ENCODE measurements at places on chromosomes 2 and 18.

GRCh38 chr2:31228717-31229116 is 5.2 kb upstream of the EHD3 start:
- DNase-seq: no peak

DNA sequence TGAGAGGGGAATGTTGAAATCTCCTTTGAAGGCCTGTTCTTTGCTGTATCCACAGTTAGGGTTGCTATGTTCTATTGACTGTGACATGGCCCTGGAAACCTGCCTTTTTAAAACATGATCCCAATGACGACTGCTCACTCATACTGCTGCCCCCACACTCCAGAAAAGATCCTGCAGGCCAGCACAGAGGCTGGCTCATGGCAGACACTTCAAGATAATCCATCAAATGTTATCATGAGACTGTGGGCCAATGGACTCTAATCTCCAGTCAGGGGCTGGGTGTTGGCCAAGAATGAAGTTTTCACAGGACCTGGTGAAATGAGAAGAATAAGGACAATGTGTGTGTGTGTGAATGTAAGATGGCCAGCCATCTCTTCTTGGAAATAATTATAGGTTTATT is 59.0 kb upstream of the THOC1 start:
- DNase-seq: no peak

- DNase-seq: no peak
Observed at GRCh38 chr18:34049511-34049910, 175.2 kb downstream of the NOL4 start.

- DNase-seq: no peak
Observed at GRCh38 chr2:42675815-42676214, 88.1 kb downstream of the OXER1 start.

GRCh38 chr2:36539631-36540030 is 58.3 kb downstream of the FEZ2 start:
- no peak for DNase-seq

- DNase-seq: no peak
Observed at GRCh38 chr2:236335696-236336574, 71.7 kb upstream of the ASB18 start.

DNA sequence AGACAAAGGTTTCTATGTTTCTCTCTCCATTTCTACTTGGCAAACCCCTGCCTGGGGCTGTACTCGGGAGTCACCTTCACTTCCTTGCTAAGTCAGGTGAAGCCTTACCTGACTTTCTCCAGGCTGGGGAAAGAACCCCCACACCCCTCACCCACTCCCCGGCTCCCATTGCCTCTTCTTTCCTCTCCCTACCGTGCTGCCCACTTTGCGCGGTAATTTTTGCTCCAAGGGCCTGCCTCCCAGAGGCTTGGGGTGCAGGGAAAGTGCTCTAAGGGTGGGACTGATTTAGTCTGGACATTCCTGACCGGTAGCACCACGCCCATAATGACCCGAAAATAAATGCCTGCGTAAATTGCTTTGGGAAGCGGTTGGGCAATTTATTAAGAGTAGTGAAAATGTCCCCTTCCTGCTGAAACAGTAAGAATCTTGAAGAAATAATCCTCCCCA is 49.1 kb upstream of the ATP6V1B1 start:
- no peak for DNase-seq

GRCh38 chr2:215699700-215700538 is 264.1 kb upstream of the FN1 start:
- DNase-seq: no peak

GRCh38 chr2:28286678-28287077 is 106.0 kb upstream of the FOSL2 start:
- no peak for DNase-seq

- no peak for DNase-seq
Observed at GRCh38 chr18:36296650-36297416, 680 bp upstream of the FHOD3 start.

- DNase-seq: no peak
Observed at GRCh38 chr2:46847185-46847710, 68.4 kb downstream of the MCFD2 start.

DNA sequence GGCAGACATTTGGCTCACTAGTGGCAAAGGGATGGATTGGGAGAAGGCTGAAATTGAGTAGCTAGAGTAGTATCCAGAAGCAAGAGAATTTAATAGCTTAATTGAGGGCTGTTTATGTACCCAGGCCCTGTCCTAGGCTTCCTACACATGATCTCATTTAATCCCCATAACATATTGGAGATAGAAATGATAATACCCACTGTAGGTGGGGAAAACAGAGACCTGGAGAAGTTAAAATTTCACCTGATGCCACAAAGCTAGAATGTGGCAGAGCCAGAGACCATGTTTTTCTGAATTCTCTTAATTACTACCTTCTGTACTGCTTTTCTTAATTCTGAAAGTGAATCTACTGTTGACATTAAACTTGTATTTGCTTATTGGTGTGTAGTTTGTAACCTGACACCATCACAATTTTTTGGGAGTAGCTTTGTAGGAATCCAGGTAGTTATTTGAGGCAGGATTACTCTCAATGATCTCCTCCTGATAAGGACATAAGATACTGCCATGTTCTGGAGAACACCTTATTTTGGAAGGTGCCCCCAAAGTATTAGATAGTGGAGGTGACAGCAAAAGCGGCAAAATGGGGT is 42.2 kb downstream of the RAB10 start:
- DNase-seq: no peak

DNA sequence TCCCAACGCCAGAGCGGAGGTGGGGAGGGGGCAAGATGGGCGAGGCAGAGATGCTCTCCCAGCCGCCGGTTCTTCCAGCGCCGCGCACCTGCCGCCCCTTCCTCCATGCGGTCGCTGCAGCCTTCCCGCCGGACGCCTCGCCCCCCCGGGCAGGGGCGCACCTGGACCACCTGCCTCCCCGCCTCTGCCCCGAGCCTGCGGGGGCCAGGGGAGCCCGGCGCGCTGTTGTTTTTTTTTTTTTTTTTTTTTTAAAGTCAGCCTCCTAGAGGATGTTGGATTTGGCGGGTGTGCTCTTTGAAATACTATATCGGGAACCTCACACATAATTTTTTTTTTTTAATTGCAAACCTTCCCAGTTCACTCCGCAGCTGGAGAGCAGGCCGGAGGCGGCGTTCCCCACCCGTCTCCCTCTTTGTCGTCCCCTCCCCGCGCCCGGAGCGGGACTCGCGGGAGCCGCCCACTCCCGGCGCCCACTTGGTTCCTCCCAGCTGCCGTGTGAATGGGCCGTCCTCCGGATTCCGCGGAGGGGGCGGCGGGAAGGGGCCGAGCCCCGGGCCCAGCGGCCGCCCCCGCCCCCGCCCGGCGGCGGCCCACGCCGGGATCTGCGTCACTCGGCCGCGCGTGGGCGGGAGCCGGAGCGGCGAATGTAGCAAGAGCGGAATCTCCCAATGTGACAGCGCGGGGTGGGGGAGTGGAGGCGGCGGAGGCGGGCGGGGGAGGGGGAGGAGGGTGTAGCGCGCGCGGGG is 421 bp upstream of the NAB1 start:
- peak; percentile 80 for DNase-seq

GRCh38 chr18:10035281-10035991 is 121.6 kb downstream of the VAPA start:
- no peak for DNase-seq

- no peak for DNase-seq
Observed at GRCh38 chr2:152400607-152401214, 65.7 kb downstream of the FMNL2 start.

GRCh38 chr2:163119966-163120365 is 281.4 kb upstream of the KCNH7 start:
- DNase-seq: no peak

DNA sequence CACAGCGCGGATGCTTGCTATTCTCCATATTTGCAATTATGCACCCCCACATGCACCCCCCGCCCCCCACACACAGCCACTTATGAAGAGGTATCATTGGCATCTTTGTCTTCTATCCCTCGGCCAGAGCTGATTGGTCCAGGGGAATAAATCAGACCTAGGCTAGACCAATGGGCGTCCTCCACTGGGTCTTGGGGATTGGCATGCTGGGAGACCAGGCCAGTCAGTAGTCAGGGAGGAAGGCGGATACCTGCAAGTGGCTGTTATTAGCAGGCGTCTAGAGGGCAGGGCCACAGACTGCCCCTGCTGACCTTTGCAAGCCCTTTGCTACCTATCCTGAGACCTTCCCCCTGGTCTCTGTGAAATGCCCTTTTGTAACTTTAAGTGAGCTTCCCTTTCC is 30.0 kb downstream of the ATOH8 start:
- DNase-seq: no peak

GRCh38 chr18:79429785-79430281 is 34.1 kb downstream of the NFATC1 start:
- DNase-seq: no peak

GRCh38 chr2:231482806-231483391 is 18.6 kb upstream of the NCL start:
- DNase-seq: peak; percentile 44

- no peak for DNase-seq
Observed at GRCh38 chr2:191670076-191670475, 7.9 kb upstream of the NABP1 start.

DNA sequence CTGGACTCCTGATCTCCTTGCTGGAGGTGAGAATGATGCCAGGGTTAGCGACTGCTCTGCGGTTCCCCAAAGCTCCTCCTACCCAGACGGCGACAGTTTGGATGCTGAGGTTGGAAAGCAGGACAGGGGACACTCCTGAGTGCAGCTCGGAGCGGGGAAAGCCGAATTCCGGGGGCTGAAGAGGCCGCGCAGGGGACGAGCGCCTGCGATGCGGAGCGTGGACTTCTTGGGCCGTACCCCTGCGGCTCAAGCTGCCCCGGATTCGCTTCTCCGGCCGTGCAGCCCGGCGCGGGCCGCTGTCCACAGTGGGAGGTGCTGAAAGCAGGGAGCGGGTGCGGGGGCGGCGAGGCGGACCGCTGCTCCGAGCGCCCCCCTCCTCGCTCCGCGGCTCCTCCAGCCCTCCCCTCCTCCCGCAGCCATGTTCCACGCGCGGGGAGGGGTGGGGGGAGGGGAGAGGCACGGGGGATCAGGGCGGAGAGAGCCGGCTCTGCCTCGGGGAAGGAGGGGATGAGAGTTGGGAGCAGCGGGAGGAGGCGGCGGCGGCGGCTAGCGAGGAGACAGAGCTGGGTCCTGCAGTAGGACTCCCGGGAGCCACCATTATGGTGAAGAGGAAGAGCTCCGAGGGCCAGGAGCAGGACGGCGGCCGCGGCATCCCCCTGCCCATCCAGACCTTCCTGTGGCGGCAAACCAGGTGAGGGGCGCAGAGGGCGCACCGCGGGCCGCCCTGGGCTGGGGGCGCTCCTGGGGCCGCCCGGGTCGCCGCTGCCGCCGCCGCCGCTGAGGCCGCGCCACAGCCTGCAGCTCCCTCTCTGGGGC is at the start of gene UNC80:
Gene UNC80 (plus strand): TSS at position 359 of the 816 bp plus-strand sequence. CDS start 241 bp downstream, at position 600.
- no peak for DNase-seq

DNA sequence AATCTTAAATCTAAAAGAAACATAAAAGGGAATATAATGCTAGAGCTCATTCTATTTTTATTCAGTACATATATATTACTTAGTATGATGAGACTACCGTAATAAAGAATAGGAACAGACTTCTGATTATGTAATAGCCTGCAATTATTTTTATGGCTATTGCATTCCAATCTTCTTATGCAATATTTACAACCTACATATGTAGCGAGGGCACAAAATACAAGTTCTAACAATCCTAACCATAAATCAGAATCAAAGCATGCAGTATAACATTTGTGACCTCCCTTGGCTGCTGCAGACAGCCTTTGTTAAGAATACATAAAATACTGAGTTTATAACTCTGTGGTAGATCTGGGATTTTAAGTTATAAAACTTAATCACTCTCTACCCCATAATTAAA is 177.6 kb downstream of the BABAM2 start:
- DNase-seq: no peak

DNA sequence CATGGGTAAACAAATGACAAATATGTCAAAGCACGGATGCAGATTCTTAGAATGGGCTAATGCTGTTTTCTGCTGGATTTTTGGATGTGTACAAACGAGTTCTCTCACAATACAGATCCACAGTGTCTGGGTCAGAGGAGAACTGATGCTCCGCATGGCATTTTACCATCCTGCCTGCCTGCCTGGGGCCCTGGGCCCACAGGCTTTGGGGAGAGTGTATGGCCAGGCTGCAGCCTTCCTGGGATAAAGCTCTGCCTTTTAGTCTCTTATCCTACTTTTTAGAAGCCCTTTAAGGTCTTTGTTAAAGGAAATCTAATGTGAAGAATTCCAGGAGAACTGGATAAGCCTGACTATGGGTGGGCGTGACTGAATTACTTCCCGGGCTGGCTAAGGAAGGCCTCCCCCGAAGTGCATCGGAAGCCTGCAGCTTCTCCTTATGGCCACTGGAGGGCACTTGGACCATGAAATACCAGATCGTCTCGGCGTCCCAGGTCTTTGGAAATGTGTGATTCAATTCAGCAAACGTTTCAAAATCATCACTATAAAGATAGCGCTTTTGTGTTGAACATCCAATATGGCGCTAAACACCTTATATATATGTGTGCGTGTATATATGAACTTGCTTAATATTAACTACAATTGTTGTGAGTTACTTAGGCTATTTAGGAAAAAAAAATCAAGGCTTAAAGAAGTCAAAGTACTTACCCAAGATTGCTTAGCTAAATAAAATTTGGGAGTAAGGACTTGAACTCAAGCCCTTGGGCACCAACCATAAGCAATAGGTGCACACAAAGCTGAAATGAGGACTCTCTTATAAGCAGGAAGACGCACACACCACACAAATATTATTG is 15.2 kb upstream of the DNPEP start:
- peak; percentile 28 for DNase-seq

- DNase-seq: no peak
Observed at GRCh38 chr2:215899141-215900074, 113.9 kb downstream of the MREG start.

- no peak for DNase-seq
Observed at GRCh38 chr2:26330604-26331003, 15.3 kb upstream of the SELENOI start.

- no peak for DNase-seq
Observed at GRCh38 chr2:197359859-197360258, 49.3 kb upstream of the ANKRD44 start.

- no peak for DNase-seq
Observed at GRCh38 chr2:240974771-240975572, 23.4 kb upstream of the SNED1 start.

DNA sequence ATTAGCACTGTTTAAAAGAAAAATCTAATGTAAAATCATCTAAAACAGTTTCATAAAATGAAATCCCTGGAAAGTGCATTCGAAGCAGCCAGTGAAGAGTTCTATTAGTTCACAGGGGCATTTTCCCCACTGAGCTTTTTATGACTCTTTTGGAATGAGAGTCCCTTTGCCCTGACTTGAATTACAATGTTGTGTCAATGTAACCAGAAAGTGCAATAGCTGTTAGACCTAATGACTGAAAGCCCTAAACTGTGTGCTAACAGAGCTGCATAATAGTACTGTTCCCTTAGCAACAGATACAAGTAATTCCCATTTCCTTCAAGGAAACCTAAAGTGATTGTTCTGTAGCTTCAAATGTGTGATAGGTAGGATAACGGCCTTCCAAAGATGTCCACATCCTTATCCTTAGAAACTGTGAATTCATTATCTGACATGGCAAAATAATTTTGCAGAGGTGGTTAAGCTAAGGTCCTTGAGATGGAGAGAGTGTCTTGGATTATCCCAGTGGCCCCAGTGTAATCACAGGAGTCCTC is 134.4 kb downstream of the L3MBTL4 start:
- DNase-seq: no peak

- DNase-seq: no peak
Observed at GRCh38 chr18:13525381-13526029, 200.9 kb downstream of the FAM210A start.

- DNase-seq: no peak
Observed at GRCh38 chr2:49686291-49686690, 532.0 kb upstream of the FSHR start.

All from stimulated activated CD8-positive, alpha-beta memory T cell treated with anti-CD3 and anti-CD28 coated beads, Interleukin-7, amount 100 ng/mL, for 1 hour (primary cell).